ENCODE measurements at places on chromosomes 11 and 22. TPM values are rescaled to one million over a fixed set of nuclear protein-coding genes. Genes with fewer than 3 reads are reported as not detected.
A peak's percentile ranks its signal among the peaks of the same experiment; 100 is the strongest.

DNA sequence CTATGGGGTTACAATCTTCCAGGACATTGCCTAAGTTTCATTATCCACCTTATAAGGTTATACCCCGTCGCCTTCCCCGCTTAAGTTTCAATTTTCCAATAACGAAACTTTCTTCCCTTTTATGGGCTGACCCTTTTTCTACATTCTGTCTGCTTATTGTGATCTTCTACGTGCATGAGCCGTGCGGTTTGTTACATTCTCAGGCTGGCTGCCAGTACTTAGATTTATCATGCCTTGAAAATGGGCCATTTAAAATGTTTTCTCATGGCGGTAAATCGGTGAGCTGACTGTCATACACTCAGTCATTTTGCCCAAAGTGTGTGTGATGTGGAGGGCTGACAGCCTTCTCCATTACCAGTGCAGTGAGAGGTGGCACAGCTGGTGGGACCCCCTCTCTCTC is 23.3 kb downstream of the DGCR6L start:
- H3K27ac ChIP-seq: no peak overlapping the region
- H3K4me1 ChIP-seq: peaks cover 1% of the 10 kb centered on the region
- H3K36me3 ChIP-seq: no peaks in the 10 kb centered on the region

Gene HEPN1
- total RNA-seq: not detected

GRCh38 chr11:127136438-127136837 is 135.9 kb upstream of the KIRREL3 start:
- no peak for DNase-seq
- no peak overlapping the region for H3K27ac ChIP-seq
- H3K36me3 ChIP-seq: no peaks in the 10 kb centered on the region

DNA sequence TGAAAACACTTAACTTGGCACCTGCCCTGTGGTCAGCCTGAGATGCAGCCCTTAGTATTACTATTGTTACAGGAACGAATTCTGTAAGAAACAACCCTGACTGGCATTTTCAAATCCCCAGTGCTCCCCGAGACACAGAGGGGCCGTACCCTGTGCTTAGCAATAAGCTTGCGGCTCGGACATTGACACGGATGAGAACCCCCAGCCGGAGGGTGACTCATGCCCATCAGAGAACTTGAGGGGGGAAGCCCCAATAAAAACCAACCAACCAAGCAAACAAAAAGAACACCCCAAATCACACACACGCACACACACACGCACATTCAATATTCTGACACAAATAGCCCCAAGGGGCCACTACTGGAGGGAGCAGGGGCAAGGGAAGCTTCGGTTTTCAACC is 63.8 kb downstream of the SHISAL1 start:
- DNase-seq: no peak
- peaks cover 4% of the 10 kb centered on the region for H3K36me3 ChIP-seq
- H3K4me1 ChIP-seq: no peaks in the 10 kb centered on the region
- no peaks in the 10 kb centered on the region for H3K27me3 ChIP-seq
- no peak overlapping the region for H3K4me3 ChIP-seq

DNA sequence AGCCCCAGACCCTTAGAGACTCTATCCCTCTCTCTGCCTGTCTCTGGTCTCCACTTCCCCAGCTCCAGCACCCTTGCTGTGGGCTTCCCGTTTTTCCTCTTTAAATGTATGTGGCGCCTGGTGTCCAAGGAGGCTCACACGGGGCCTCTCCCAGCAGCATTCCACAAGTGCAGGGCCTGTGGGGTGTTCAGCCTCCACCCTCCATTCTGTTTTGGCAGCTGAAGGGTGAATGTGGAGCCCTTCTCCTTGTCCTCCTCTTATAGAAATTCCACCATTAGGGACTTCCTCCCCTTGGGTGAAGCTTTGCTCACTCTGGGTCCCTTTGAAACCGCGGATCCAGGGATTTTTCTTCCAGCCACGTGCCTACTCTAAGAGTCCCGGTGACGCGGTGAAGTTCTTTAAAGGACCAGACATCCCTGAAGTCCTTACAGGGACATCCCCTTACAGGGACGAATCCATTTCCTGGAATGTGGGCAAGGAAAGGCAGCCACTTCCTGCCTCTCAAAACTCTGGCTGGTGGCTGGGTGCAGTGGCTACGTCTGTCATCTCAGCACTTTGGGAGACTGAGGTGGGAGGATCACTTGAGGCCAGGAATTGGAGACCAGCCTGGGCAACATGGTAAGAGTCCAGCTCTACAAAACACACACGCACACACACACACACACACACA is 1.6 kb upstream of the TSPAN18 start:
- no peaks in the 10 kb centered on the region for H3K36me3 ChIP-seq
- H3K4me3 ChIP-seq: no peak overlapping the region
- peaks cover 22% of the 10 kb centered on the region for H3K27me3 ChIP-seq
- peaks cover 32% of the 10 kb centered on the region for H3K4me1 ChIP-seq
- DNase-seq: no peak
- H3K27ac ChIP-seq: no peak overlapping the region

DNA sequence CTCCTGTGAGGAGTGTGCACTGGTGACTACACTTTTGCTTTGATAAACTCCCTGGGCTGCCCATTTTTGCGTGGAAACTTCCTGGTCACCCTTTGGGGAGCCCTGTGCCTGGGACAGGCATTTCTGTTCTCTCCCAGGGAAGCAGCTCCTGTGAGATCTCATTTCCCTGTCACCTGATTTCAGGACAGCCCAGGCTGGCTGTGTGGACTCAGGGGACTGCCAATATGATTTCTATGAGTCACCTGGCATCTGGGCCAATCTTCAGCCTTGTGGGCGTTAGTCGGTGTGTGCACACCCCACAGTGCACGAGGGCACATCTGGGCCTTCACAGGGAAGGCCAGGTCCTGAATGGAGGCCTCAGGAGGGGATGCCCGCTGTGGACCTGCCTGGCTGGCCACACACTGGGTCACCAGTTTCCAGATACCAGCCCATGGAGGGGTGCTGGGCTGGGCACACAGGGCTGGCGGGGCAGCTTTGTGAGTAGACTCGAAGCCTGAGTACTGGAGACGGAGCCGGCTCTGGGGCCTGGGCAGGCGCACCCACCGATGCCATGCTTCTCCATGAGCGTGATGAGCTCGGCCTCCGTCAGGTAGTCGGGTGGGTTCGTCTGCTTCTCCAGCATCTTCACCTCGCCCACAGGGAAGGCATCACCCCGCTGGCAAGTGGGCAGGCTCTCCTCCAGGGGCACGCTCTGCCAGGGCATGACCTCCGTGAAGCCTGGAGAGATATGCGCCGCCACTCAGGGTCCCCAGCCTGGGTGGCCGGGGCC is 9.4 kb upstream of the PPM1F start:
- no peak overlapping the region for H3K4me3 ChIP-seq
- no peak for DNase-seq
- H3K27ac ChIP-seq: no peak overlapping the region
- no peaks in the 10 kb centered on the region for H3K27me3 ChIP-seq

- H3K27ac ChIP-seq: no peak overlapping the region
- H3K27me3 ChIP-seq: no peaks in the 10 kb centered on the region
- DNase-seq: no peak
- H3K4me1 ChIP-seq: no peaks in the 10 kb centered on the region
- peaks cover 15% of the 10 kb centered on the region for H3K36me3 ChIP-seq
Observed at GRCh38 chr11:17976651-17977050, 36.2 kb downstream of the SERGEF start.

DNA sequence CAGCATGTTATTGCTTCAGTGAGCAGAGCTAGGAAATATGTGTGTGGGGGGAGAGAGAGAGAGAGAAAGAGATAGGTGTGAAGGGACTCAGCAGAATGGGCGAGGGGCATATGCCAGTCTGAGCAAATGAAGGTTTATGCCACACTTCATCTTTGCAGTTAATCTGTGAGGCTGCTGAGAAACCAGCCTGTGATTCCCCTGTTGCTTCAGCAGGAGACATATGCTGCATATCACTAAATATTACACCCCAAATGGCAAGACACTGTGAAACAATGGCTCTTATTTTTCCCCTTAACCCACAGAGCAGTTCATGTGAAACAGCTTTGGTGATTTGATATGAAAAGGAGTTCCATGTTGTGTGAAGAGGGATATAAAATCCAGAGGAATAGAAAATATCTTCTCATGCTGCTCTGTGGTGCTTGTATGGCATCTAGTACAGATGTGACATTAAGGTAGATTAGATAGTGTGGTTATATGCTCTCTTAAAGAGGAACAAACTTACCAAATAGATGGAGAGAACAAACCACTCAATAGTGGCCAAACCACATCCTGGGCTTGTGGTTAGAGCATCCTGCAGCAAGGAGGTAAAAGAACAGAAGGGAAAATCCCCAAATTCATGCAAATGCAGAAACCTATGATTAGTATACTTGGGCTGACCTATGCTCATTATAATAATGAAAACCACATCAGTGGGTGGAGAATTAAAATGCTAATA is 864.2 kb downstream of the FAM181B start:
- peak overlapping the region; percentile 90 for H3K27ac ChIP-seq
- peaks cover 50% of the 10 kb centered on the region for H3K4me1 ChIP-seq
- peaks cover 4% of the 10 kb centered on the region for H3K27me3 ChIP-seq
- peak; percentile 85 for DNase-seq

DNA sequence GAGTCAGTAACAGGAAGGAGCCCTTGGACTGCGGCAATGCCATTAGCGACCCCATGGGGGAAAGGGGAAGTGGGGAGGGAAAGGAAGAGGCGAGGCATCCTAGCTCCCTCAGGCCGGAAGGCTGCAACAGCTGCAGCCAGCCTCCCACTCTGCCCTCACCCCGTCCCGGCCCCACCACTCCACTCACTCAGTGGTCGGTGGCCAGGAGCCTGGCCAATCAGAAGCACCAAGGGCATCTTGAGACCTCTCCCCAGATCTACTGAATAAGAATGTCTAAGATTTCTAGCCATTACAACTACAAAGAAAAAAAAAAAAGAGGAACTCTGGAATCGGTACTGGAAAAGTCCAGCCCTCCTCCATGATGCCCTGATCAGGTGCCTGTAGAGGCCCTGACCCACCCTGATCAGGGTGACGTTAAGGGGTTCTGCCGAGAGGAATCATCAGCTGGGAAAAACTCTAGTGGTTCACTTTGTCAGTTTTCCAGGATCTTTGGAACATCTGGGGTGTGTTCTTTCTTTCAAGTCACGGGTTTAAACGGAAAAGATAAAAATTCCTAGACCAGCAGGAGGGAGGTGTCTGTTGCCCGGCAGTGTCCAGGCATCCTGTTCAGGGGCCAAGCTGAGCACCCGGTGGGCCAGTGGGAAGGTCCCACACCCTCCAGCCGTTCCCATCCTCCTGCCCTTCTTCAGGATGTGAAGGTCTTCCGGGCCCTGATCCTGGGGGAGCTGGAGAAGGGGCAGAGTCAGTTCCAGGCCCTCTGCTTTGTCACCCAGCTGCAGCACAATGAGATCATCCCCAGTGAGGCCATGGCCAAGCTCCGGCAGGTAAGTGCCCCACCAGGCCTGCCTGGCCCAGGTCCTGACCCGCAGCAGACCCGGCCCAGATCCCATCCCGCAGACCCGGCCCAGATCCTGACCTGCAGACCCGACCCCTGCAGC is 14.4 kb downstream of the OAF start:
- H3K27ac ChIP-seq: no peak overlapping the region
- no peak for DNase-seq
- H3K27me3 ChIP-seq: no peaks in the 10 kb centered on the region
- H3K36me3 ChIP-seq: no peaks in the 10 kb centered on the region

- no peak for DNase-seq
- no peaks in the 10 kb centered on the region for H3K4me1 ChIP-seq
- peaks cover 12% of the 10 kb centered on the region for H3K27me3 ChIP-seq
- no peak overlapping the region for H3K27ac ChIP-seq
Observed at GRCh38 chr22:49244466-49245420, 582.9 kb downstream of the BRD1 start.

GRCh38 chr11:7489376-7489775 is 4.1 kb downstream of the OLFML1 start:
- no peak overlapping the region for H3K4me3 ChIP-seq
- H3K27me3 ChIP-seq: no peaks in the 10 kb centered on the region
- no peaks in the 10 kb centered on the region for H3K36me3 ChIP-seq
- no peak for DNase-seq
- H3K4me1 ChIP-seq: peaks cover 2% of the 10 kb centered on the region
- no peak overlapping the region for H3K27ac ChIP-seq

DNA sequence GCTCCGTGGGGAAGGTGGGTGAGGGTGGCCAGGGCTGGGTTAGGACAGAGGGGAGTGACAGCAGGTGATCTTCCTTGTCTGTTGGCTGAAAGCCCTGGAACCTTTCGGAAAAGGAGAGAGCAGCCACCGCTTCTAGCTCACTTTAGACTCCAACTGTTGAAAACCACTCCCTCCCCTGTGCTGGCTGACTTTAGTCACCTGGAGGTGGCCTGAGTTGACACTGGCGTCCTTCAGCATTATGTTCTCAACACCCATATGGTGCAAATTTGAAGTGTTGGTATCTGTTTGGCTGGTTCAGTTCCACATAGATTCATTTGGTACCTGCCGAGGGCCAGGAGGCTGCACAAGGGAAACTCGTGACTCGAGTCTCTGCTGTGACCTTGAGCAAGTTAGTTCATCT is 28.8 kb downstream of the ZC3H7B start:
- no peak overlapping the region for H3K4me3 ChIP-seq
- peaks cover 2% of the 10 kb centered on the region for H3K4me1 ChIP-seq
- H3K36me3 ChIP-seq: peaks cover 8% of the 10 kb centered on the region
- no peaks in the 10 kb centered on the region for H3K27me3 ChIP-seq

DNA sequence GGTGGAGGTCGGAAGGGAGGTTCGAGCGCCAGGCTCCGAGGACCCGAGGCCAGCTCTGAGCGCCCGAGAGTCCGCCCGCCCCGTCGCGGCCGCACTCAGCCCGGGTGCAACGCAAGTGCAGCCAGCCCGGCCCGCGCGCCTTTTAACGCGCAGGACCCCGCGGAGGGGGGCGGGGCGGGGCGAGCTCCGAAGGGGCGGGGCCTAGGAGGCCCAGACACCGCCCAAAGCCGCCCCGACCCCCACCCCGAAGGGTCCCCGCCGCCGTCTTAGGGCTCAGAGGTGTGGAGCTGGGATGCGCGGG is at the start of gene PHOX2A:
TSS of gene PHOX2A (minus strand) at position 117 of the 301 bp plus-strand sequence. CDS start 172 bp downstream, outside the sequence.
- peak within 1 kb of the TSS; percentile 33 for H3K4me3 ChIP-seq
- H3K36me3 ChIP-seq: no peaks in the 10 kb centered on the region
- H3K4me1 ChIP-seq: peaks cover 20% of the 10 kb centered on the region
- H3K27me3 ChIP-seq: peaks cover 42% of the 10 kb centered on the region

Gene CSRP3
- total RNA-seq: not detected

Gene FOXRED2
- total RNA-seq: 26.0 TPM

- H3K36me3 ChIP-seq: no peaks in the 10 kb centered on the region
- H3K4me3 ChIP-seq: no peak overlapping the region
- H3K4me1 ChIP-seq: peaks cover 13% of the 10 kb centered on the region
- peaks cover 8% of the 10 kb centered on the region for H3K27me3 ChIP-seq
- peak; percentile 66 for DNase-seq
- H3K27ac ChIP-seq: no peak overlapping the region
Observed at GRCh38 chr11:45105233-45105983, 41.0 kb upstream of the PRDM11 start.

- no peak overlapping the region for H3K4me3 ChIP-seq
- peaks cover 7% of the 10 kb centered on the region for H3K4me1 ChIP-seq
- H3K27me3 ChIP-seq: peaks cover 40% of the 10 kb centered on the region
Observed at GRCh38 chr11:8017071-8017470, 29.9 kb downstream of the EIF3F start.

- no peaks in the 10 kb centered on the region for H3K4me1 ChIP-seq
- peaks cover 10% of the 10 kb centered on the region for H3K27me3 ChIP-seq
- no peaks in the 10 kb centered on the region for H3K36me3 ChIP-seq
Observed at GRCh38 chr11:113572136-113572735, 97.0 kb upstream of the DRD2 start.

Gene RASSF10
- total RNA-seq: not detected

- H3K27ac ChIP-seq: no peak overlapping the region
- peaks cover 69% of the 10 kb centered on the region for H3K27me3 ChIP-seq
- no peak overlapping the region for H3K4me3 ChIP-seq
- no peaks in the 10 kb centered on the region for H3K36me3 ChIP-seq
Observed at GRCh38 chr11:69703453-69703767, 412 bp downstream of the FGF19 start.

GRCh38 chr11:7924536-7924935 is 6.5 kb downstream of the OR10A6 start:
- no peak for DNase-seq
- H3K36me3 ChIP-seq: no peaks in the 10 kb centered on the region
- H3K4me3 ChIP-seq: no peak overlapping the region
- H3K27ac ChIP-seq: no peak overlapping the region
- no peaks in the 10 kb centered on the region for H3K4me1 ChIP-seq
- H3K27me3 ChIP-seq: peaks cover 31% of the 10 kb centered on the region

Gene HEPACAM
- not detected for total RNA-seq

All from activated naive CD8-positive, alpha-beta T cell treated with anti-CD3 and anti-CD28 coated beads for 36 hours (primary cell).